ENCODE measurements at places on chromosomes 2 and 18.

- DNase-seq: no peak
Measured at GRCh38 chr2:53768242-53768542, 588 bp downstream of the CHAC2 start.

GRCh38 chr2:133316557-133316956 is 251.7 kb downstream of the NCKAP5 start:
- no peak for DNase-seq

- DNase-seq: no peak
Measured at GRCh38 chr2:127575185-127575765, 39.8 kb downstream of the MYO7B start.

GRCh38 chr2:160431441-160431840 is 62.2 kb downstream of the RBMS1 start:
- no peak for DNase-seq

DNA sequence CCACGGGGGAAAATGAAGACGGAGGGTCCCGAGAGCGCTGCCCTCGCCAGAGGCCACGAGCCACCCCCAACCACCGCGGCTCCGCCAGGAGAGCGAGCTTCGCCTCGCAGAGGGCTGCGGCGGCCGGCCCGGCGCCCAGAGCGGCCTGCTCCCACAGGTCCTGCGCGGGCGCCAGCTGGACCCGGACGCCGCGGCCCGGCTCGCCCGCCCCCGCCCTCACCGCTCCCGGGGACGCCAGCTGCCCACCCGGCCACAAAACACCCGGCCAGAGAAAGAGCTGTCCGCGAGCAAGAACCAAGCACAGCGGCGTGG is 709 bp downstream of the PTPN2 start:
- no peak for DNase-seq

DNA sequence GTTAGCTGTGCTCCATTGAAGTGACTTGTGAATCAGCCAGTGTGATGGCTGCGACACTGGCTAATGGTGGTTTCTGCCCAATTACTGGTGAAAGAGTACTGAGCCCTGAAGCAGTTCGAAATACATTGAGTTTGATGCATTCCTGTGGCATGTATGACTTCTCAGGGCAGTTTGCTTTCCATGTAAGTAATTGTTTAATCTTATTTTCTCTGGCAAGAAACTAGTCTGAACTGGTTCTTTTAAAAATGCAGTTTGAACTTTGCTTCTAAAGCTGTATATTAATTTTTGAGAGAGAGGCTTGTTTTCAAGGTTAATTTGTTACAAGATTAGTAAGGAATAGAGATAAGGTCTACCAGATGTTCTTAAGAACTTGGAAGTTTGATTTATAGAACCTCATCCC is 46.7 kb downstream of the GLS start:
- no peak for DNase-seq

GRCh38 chr2:101263377-101263800 is 10.7 kb downstream of the CNOT11 start:
- no peak for DNase-seq

DNA sequence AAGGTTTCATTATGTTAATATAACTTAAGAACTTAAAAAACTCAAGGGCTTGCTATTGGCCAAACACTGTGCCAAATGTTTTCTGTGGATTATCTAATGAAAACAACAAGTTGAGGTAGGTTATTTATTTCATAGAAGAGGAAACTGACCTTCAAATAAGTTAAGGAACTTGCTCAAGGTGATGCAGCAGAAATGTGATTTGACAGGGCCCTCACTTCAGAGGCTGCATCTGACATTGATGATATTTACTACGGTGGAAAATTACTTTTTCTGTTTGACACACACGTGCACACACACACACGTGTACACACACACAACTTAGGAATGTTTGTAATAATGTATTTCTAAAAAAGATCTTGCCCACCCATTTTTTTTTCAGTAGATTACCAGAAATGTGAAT is 137.2 kb upstream of the CXCR4 start:
- DNase-seq: no peak

DNA sequence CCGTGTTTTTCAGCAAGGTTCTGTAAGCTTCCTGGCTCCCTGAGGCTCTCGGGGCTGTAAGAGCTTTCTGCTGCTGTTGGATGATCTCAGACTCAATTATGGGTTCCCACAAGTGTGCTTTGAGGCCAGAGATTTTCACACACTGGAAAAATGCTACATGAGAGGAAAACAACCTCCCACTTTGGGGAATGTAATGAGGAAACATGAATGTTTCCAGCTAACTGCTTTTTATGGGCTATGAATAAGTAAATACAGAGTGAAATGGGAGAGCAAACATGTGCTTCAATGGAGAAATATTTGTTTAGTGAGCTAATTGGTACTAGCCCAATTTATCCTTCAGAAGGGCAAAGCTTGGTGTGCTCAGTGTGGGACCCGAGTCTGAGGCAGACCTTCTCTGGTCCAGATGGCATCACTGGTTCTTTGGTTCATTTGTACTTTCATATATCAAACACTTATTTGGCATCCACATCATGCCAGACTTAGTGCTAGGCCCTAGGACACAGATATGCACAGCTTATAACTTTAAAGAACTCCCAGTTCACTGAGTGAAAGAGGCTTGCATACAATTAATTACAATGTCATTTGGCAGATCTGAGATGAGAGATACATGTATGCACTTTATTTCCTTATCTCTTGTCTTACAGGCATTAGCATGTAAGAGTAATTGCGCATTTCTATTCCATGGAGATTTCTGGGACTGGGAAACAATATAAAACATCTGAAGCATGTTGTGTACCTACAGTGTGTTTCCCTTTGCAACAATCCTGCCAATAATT is 248.8 kb downstream of the RDH14 start:
- DNase-seq: no peak

DNA sequence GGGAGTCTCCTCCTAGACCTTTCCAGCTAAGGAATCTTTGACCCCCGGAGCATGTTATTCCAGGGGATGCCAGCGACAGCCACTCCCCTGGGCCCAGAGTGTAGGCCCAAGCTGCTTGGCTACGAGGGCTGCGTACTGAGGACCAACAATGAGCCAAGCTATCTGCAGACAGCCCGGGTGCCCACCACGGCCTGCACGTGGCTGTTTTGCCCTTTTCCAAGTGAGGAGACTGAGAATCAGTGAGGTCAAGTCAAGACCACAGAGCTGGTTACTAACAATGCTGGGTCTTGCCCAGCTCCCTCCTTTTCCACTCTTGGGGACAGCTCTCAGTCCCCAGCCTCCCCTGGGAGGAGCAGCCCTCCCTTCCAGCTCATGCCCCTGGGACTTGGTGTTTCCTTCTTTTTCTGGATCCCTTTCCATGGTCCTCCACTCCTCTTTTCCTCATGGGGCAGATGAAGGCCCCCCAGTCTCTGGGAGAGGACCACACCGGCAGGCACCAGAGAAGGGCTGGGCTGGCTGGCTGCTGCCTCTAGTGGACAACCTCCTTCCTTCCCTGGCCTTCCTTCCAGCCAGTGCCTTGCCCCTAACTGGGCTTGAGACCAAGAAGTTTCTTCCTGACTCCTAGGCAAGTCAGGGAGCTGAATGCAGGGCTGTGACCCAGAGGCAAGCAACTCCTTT is 550 bp upstream of the MALL start:
- DNase-seq: no peak

- DNase-seq: peak; percentile 84
Measured at GRCh38 chr2:120108049-120108448, 95.2 kb downstream of the EPB41L5 start.

DNA sequence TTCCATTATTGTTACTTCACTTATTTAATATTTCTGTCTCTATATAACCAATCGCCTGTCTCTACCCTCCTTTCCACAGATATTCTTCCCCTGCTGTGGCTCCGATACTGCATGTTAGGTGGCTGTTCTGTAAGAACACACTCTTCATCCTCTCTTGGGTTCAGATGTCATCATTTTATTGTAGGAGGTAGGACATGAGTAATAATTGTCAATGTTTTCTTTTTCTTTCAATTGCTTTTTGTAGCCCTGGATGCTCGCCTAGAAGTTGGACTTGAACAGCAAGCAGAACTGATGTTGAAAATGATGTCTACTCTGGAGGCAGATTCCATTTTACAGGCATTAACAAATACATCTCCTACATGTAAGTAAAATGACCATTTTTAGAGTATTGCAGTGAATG is 128.6 kb downstream of the BIRC6 start:
- no peak for DNase-seq

DNA sequence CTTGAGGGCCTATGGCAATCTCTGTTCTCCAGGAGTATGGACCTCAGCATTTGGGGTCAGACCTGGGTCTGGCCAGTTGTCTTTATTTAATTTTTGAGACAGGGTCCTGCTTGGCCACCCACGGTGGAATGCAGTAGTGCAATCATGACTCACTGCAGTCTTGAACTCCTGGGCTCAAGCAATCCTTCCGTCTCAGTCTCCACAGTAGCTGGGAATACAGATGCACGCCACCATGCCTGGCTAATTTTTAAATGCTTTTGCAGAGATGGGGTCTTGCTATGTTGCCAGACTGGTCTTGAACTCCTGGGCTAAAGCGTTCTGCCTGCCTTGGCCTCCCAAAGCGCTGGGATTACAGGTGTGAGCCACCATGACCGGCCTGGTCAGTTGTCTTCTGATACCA is 46.4 kb upstream of the INHBB start:
- DNase-seq: no peak

All from C1 segment of cervical spinal cord (tissue), 14 donors.